ENCODE measurements at places on chromosomes 4 and X.

DNA sequence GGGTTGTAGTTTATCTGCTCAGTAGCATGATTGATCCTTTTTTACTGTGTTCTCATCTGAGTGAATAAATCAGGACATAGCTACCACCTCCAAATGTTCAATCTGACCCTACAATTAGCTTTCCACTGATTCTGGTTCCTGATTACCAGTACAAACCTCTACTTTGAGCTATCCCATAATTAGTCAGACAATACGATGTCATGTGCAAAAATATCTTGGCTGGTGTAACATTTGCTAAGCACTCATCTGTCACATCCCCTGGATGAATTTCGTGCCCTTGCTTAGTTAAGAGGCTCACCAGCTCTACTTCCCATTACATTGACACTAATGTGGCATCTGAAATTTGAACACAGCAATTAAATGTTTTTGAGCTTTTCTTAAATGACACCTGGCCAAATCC lies 1101.0 kb upstream of the PCDH7 start:
- no peak for DNase-seq

GRCh38 chr4:153750197-153750817 lies 9.5 kb downstream of the RNF175 start:
- DNase-seq: peak; percentile 35

DNA sequence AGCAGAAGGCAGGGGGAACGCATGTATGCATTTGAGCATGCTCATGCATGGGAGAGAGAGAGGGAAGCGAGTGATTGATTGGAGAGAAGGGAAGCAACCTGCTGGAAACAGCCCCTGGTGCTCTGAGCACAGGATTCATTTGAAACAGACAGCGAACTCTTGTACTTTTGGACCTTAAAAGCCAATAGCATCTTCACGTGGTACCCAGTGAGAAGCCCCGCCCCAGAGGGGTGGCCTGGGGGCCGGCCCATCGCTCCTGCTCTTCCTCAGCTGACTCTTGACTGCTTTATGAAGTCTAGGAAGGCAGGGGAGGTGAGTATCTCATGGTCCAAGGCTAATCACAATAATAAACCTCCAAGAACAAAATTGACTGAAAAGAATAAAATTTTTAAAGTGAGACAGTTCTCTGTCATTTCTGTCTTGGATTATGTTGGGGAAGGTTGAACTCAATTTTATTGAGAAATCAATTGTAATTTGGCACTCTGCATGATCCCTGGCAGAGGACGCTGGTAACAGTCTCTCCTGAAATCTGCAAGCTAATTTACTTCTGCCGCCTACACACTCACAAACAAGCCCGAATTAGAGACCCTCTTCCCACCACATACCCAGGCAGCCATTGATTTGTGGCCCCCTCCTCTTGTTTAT lies 168.2 kb upstream of the PPARGC1A start:
- DNase-seq: no peak

GRCh38 chr4:126627255-126627654 lies 1005.5 kb upstream of the INTU start:
- DNase-seq: no peak

DNA sequence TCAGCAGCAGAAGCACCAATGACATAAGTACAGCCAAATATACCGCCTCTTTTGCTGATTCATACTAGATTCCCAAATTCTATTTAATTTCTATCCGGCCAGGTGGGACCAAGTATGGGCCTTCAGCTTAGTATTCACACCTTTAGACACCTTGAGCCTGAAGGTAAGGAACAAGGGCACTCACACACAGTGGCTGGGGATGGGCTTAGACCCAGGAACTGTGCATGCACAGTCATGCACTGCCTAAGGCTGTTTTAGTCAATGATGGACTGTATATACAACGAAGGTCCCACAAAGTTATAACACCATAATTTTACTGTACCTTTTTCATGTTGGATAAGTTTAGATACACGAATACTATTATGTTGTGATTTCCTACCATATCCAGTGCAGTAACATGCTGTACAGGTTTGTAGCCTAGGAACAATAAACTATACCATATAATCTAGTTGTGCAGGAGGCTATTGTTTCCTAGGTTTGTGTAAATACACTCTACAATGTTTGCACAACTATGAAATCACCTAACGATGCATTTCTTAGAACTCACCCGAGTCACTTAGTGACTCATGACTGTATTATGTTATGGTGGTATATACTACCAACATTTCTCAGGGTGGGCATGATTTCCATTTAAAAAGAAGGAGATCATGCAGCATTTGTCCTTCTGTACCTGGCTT lies 9.7 kb upstream of the CLNK start:
- no peak for DNase-seq

GRCh38 chrX:39725928-39726619 lies 371.7 kb downstream of the BCOR start:
- no peak for DNase-seq

GRCh38 chr4:106647451-106647850 lies 278.9 kb upstream of the GIMD1 start:
- DNase-seq: no peak

GRCh38 chr4:30454504-30454903 lies 265.7 kb upstream of the PCDH7 start:
- no peak for DNase-seq

DNA sequence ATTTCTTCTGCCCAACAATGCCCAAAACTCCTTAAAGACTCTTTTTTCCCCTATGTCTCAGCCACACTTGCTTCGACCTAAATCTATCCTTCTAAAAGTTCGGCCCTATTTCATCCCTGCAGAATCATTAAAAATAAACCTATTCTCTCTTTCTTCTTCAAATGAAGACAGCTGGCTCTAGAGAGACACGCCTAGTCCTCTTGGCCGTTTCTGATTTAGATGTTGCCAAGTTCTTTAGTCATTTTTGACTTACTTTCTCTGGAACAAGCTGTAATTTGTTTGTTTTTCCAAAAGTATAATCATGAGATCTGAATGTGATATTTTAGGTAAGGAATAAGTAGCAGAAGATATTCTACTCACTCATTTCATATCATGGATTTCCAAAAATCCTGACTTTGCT lies 211.6 kb downstream of the CENPC start:
- DNase-seq: no peak

DNA sequence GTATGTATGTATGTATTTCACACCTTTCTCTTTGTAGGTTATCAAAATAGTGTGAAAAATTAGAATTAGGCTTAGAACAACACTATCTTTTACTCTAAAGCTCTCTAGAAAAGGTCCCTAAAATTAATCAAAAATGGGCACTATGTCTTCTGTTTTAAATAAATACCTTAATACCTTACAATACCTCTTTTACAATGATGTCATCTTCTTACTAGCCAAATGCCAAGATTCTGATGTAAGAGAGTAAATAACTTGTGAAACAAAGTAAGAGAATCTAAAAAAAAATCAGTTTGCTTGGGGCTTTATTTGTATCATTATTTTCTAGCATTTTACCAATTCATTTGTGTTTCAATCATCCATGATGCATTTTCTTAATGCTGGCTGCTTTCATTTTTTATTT lies 402.2 kb upstream of the MAGEB2 start:
- no peak for DNase-seq

- no peak for DNase-seq
These were observed 22.0 kb downstream of the ITIH6 start for GRCh38 chrX:54776061-54776460.

- DNase-seq: no peak
These were observed 612 bp downstream of the MAGED2 start for GRCh38 chrX:54808109-54808604.

DNA sequence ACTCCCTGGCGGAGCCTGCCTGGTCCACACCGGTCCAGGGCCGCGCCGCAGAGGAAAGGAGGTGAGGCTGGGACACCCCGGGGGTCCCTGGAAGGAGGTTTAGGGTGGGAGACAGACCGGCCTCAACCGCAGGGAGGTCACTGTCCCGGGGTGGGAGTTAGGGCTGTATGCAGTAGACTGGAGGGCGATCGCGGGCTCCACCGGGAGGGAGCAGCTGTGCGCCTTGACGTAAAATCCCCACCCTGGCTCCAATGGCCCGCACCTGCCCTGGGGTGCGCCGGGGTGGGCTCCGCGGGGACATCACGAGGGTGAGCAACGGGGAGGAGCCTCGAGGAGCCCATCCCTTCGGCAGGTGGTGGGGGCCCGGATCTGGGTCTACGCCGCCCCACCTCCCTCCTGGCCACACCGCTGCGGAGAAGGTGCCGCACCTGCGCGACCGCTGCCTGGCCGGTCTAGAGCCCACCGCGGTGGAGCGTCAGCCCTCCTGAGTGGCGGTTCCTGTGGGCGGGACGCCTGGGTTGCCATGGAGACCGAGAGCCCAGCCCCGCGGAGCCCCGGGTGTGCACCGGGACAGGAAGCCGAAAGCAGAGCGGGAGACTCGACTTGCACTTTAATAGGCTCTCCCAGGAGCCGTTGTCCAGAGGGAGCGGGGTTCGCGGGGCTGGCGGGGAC lies 105.1 kb downstream of the ADRA2C start:
- no peak for DNase-seq

- DNase-seq: no peak
These were observed 321.0 kb downstream of the OPHN1 start for GRCh38 chrX:68112321-68112720.

- DNase-seq: no peak
These were observed 147.6 kb downstream of the FSTL5 start for GRCh38 chr4:162016219-162016618.

GRCh38 chrX:8179656-8180055 lies 8.6 kb upstream of the VCX2 start:
- no peak for DNase-seq

DNA sequence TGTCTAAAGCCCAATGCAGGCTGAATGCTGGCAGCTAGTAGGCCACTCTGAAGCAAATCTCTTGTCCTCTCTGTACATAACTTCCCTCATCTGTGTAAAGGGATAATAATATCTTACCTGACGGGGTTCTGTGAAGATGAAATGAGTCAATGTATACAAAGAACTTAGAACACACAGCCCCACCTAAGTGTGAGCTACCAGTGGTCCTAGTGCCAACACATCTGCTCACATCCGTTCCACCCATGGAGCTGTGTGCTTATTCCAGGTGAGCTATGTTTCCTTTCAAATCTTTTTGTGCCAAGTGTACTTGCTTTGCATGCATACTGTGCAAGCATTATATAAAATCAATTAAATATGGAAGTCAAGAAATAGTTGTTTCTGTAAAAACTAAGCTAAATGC lies 116.4 kb downstream of the TSPAN5 start:
- no peak for DNase-seq

DNA sequence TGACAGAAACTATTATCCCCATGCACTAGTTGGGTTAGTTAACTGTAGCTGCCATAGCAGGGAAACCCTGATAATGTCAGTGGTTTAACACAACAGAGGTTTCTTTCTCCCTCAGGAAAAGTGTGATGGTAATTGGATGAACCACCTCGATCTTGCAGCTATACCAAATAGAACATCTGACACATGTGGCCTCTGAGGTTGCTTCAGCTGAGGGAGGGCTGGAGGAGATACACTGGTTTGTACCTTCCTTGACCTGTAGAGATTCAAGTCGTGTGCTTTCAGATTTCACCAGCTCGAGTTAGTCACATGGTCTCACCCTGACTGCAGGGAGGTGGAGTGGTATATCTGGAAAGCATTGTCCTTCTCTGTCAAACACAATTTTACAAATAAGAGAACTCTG lies 147.2 kb upstream of the SFRP2 start:
- DNase-seq: no peak

DNA sequence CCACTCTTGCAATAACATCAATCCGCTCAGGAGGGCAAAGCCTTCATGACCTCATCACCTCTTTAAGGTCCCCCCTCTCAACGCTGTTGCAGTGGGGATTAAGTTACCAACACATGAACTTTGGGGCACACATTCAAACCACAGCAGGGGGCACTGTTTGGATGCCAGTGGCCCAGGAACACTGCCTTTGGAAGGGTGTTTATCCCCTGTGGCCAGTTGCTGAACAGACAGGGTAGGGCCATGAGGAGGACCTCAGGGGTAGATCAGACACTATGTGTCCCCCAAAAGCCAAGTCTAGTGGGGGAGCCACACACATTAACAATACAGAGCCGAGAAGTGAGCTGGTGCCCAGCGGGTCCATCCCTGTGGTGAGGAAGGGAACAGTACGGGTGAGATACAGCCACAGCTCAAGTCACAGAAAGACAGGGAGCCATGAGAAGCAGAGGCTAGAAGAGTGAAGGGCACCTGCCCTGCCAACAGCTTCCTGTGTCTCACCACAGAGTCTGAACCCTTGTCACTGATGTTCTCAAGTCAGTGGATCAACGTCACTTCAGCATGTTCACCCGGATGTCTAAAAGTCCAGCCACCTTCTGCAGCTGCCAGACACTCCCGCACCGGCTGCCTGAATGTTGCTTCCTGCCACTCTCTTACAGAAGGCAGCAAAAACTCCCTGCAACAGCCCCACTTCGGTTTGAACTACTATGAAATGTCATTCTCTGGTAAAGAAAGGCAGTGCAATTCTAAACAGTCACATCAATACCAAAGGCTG lies 19.9 kb upstream of the MXD4 start:
- peak; percentile 56 for DNase-seq

GRCh38 chr4:116374815-116375214 lies 710.6 kb downstream of the TRAM1L1 start:
- no peak for DNase-seq

DNA sequence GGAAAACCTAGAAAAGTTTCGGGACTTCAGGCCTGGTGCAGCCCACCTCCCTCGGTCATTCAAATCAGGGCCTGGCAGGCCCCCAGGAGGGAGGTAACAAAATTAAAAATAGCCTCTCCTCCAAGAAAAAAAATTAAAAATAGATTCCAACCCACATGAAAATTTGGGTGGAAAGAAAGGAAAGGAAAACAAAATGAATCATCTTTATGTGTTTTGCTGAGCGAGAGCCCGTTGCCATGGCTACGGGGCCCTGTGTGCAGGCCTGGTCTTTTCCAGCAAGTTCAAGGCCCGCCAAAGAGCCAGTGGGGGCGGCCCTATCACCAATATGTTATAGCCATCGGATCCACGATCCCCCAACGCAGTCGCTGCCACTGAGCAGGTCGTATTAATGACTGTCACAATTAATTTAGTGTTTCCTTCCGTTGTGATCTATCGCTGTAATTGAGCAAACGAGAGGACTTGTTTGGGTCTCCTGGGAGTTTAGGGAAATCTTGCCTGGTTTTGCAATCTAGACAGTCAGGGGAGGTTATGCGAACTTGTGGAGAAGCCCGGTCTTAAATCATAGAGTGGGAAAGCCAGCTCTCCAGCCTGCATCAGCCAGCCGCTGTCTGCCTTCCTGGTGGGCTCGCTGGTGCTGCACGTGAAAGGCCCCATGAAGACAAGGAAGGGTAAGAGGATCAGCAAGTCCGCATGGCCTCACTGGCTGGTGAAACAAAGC lies 452.4 kb downstream of the BCOR start:
- no peak for DNase-seq

GRCh38 chr4:185742766-185743165 lies 69.2 kb downstream of the SORBS2 start:
- no peak for DNase-seq

- DNase-seq: no peak
These were observed 59.1 kb downstream of the MID1IP1 start for GRCh38 chrX:38860106-38861013.

All from activated CD4-positive, CD25-positive, alpha-beta regulatory T cell treated with anti-CD3 and anti-CD28 coated beads, Interleukin-2, amount 50 U/mL, for 16 hours (primary cell).